Natural killer cell treated with Interleukin-12 subunit alpha and Interleukin-12 subunit beta and Interleukin-15 and Interleukin-18, amount 100 ng/mL, for 72 hours (primary cell): ENCODE measurements at places on chromosomes 1 and 21.

DNA sequence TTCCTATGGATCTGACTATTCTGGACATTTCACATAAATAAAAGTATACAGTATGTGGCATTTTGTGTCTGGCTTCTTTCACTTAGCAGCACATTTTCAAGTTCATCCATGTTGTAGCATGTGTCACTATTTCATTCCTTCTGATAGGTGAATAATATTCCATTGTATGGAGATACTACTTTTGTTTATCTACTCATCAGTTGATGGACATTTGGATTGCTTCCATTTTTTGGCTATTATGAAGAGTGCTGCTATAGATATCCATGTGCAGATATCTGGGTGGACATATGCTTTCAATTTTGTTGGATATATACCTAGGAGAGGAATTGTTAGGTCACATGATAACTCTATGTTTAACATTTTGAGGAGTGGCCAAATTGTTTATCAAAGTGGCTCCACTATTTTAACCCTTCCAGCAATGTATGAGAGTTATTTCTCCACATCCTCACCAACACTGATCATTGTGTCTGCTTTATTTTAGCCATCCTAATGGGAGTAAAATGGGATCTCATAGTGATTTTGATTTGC lies 21.9 kb upstream of the MEF2D start:
- no peak for DNase-seq

DNA sequence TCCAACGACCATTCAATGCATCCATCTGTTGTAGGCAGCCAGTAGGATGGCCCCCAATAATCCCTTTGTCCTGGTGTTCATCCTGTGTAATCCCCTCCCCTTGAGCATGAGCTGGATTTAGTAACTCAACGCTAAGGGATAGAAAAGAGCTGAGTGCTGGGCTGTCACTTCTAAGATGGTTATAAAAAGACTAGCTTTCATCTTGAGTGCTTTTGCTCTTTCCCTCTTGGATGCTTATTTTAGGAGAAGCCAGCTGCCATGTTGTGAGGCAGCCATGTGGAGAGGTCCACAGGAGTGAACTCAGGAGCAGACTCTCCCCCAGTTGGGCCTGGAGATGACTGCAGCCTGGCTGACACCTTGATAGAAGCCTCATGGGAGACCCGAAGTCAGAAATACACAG lies 401.5 kb downstream of the VAV3 start:
- no peak for DNase-seq

- DNase-seq, result no peak
Measured at GRCh38 chr1:116448785-116449385, 75.8 kb downstream of the ATP1A1 start.

DNA sequence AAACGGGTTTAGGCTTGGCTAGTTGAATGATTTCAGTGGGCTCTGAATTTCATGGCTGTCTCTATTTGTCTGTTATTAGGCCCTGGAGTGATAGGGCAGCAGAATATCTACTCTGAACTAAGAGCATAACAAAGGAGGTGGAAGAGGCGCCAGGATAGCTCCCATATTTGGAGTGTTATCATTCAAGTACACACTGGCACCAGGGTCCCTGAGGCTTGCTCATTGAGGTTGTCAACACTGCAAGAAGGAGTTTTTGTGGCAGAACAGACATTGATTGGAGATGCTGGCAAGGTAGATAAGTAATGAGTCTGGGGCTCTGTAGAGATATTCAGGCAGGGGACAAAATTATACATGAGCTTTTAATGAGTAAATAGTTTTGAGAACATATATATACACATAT lies 1748.4 kb downstream of the MRPL39 start:
- DNase-seq, result no peak

DNA sequence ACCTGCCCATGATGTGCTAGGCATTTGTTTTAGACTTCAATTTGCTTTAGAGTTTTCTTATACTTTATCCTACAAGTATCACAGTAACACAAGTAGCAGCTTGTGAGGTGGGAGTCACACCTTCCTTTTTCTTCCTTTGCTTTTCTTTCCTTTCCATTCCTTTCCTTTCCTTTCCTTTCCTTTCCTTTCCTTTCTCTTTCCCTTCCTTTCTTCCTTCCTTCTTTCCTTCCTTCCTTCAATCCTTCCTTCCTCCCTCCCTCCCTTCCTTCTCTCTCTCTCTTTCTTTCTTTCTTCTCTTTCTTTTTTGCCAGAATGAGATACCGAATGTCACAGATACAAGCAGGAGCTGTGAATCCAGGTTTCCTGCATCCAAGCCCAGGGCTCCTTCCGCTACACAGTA lies 3.9 kb downstream of the DPT start:
- DNase-seq, result no peak

GRCh38 chr1:175254190-175254589 lies 61.6 kb upstream of the KIAA0040 start:
- no peak for DNase-seq

DNA sequence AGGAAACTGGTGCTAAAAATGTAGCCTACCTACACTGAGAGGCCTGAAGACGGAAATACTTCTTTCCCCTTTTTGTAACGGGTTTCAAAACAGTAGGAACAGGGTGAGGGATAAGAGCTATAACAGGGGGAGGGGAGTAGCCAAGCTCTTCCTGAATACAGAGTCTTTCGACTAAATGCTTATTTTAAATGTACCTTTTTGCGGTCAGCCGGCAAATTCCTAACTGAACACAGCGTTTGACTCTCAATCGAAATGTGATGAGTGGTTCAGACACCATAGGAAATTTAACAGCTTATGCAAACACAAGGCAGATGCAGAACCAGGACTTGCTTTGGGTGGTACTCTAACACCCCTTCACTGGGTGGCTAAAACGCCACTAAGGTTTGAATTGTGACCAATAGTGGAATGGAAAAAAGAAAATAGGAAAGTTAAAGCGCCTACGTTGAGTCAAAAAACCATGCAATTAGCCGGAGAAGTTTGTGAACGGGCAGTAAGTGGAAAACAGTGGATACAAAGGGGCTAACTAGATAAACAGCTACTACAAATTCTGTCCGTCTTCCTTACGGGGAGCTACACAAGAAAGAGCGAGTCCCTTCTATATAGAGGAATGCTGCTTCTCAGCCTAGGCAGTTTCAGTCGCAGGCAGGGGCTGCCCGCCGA lies 1.7 kb downstream of the EGLN1 start:
- DNase-seq, result no peak

GRCh38 chr1:215345766-215346165 lies 221.3 kb upstream of the KCTD3 start:
- no peak for DNase-seq

GRCh38 chr1:7052701-7053100 lies 267.4 kb downstream of the CAMTA1 start:
- peak; percentile 46 for DNase-seq
